DND-41 (cell line): ENCODE measurements at places on chromosomes 16 and 17.

DNA sequence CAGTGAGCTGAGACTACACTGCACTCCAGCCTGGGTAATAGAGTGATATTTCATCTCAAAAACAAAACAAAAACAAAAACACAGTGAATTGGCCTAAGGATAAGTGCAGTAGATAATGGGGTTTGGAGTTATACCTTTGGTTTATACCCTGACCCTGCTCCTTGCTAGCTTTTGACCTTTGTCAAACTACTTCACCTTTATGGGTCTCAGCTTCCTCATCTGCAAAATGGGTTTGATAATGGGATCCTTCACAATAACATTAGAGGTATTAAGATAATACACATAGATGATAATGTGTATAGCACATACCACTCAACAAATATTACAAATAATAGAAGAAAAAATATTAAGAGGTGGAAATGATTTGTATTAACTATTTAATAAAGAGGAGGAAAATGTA lies 85.9 kb downstream of the STXBP4 start:
- no peak for DNase-seq

- no peak for DNase-seq
Observed at GRCh38 chr17:66508896-66509844, 206.8 kb downstream of the PRKCA start.

DNA sequence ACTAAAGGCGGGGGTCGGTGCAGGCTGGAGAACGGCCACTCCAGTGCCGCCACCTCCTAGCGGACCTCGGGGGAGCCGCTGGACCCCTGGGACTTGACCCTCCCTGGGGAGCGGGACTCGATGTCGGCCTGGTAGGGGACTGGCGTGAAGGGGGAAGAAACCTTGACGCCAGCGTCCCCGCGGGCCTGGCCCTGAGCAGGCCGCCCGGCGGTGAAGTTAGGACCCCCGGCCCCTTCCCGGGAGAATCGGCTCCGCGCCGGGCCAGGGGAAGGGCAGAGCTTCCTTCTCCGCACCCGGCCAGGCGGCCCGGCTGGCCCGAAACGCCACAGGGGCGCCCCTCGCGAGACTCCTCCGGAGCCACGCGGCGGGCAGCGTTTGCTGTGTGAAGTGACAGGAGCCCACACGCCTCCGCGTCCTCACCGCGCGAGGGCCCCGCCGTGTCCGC lies 389 bp downstream of the DUS1L start:
- DNase-seq = peak; percentile 35

DNA sequence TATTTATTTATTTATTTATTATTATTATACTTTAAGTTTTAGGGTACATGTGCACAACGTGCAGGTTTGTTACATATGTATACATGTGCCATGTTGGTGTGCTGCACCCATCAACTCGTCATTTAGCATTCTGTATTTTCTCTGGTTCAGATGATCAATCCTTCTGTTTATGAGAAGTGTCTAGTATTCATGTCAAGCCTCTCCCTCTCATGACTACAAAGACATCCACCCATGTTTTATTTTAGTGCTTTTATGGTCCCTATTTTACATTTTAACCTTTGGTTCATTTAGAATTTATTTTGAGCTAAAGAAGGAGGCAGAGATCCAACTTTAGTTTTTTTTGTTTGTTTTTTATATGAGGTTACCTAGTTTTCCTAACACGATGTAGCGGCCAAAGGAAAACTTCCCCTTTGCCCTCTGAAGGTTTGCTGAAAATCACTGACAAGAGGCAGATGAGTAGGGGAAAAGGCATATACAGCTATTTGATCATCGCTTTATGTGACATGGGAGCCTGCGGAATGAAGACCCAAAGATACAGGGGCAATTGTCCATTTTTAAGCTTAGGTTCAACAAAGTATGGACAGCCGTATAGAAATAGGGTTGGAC lies 22.4 kb upstream of the AQP8 start:
- no peak for DNase-seq

DNA sequence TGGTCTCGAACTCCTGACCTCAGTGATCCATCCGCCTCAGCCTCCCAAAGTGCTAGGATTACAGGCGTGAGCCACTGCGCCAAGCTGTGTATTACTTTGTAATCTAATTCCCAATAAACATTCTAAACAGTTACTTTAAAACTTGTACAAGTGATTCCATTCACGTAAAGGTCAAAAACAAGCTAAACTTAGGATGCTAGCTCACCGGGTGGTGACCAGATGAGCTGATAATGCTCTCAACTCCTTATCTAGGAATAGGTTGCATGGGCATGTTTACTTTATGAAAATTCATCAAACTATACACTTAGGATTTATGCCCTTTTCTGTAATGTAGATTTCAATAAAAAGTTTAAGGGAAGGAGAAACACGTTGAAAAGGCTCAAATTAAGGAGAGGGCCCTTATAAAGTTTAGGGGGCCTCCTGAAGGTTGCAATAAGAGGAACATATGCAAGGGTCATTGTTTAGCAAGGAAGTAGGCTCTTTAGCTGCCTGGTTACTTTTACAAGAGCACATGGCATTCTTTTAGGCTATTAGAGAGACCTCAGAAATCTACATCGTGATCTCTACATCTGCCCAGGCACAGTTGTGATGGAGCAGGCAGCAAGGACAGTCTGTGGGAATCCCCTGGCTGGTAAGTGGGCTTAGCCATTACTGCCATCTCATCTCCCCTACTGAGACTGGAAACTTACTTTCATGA lies 13.3 kb downstream of the CDR2 start:
- DNase-seq = no peak

DNA sequence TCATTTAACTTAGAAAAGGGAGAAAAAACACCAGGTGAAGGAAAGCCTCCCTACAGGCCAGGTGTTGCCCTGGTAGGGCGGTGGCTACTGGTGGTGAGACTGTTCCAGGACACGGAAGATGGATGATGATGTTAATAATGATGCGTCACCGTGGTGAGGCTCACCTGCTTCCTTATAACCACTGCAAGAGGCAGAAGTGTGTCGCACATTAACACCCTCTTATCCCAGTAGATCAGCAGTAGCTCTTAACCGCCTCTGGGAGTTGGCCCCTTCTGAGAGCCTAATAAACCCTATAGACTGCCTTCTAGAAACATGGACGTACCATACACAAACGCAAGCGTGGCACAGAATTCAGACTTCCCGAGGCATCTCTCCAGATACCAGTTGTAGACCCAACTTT lies 7.8 kb downstream of the BFAR start:
- no peak for DNase-seq

DNA sequence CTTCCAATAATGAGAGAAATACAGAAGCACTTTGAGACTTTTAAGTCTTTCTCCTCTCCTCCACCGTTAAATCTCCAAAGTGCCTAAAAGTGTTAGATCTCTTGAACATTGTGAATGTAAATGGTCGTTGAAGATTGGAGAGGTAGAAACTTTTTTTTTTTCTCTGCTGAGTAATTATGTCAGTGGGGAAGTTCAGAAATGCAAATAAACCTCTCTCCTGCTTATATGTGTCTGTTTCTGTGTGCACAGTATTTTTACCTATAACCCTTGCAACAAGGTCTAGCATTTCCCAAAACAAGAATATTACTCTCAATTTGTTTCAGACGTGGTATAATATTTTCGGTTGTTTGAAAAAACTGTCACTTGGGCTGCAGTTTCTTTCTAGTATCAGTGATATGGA lies 833.6 kb upstream of the CDH8 start:
- no peak for DNase-seq

DNA sequence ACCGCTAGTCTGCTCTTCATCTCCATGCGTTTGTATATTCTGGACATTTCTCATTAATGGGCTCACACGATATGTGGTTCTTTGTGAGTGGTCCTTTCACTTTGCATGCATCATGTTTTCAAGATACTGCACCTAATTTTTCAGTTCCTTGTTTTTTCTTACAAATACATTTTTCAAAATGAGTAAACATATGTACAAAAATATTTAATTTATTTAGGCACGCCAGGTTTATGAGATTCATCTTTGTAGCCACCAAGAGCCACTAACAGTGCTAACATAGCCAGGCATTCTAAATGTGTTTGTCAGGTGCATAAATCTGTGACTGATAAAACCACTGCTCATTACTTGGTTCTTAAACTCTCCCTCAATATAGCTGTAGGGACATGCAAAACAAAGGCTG lies 375.3 kb downstream of the WWOX start:
- no peak for DNase-seq

DNA sequence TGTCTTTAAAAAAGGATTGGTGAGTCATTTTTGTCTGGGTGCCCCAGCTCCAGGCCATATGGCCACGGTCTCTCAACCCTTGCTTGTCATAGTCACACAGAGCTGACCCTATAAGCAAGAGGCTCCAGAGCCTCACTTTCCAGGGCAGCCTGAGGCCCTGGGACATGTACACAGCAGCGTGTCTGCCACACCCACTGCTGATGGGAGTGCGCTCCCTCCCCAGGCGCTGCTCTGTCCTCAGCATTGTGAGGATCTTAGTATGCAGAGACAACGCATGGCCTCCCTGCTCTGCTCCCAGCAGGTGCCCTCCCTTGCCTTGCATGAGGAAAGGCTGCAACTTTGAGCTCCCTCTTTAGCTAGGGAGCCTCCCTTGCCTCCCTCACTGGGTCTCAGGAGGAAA lies 80.8 kb upstream of the CRHR1 start:
- no peak for DNase-seq

DNA sequence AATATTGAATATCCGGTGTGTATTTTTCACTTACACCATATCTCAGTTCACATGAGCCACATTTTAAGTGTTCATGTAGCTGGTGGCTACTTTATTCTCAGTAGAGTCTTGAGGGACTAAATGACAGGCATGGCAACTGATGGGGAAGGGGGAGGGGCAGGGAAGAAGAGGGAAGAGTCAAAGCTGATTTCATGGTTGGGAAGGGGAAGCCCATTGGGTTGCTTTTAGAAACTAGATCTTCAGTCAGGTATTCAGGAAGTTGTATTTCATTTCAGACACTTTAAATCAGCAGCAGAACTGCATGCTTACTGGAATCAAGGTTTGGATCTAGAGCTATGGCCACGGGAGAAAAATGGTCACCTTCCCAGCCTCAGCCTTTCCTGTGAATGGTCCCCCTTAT lies 2.9 kb upstream of the WIPI1 start:
- no peak for DNase-seq

DNA sequence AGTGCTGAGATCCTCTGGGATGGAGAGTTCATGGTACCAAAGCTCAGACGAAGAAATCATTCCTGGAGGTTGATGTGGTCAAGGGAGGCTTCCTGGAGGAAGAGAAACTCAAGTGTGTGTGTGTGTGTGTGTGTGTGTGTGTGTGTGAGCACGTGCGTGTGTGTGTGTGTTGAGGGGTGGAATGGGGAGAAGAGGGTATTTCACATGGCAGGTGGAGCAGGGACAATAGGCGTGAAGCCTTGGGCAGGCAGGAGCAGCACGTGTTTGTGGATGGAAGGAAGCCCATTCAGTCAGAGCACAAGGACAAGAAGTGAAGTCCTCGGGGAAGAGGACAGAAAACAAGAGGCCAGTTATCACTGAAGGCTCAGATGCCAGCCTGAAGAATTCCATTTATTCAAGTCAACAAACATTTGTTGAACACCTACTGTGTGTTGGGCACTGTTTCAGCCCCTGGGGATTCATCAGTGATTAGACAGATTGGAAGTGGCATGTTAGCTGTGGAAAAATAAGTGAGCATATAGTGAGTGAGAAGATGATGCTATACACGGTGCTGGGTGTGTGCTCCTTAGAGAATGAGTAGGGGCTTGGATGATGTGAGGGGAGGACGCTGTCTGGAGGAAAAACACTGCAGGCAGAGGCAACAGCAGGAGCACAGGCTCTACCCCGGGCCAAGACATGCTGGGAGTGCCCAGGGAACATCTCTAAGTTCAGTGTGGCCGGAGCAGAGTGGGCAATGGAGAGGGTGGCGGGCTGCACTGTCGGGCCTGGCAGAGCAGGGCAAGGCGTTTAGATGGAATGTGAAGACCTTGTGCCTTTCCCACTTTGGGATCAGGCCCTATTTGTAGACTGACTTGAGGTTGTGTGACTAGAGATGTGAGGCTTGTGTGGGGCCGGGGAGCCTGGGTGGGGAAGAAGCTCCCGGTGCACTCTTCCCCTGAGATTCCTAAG lies 267.1 kb downstream of the CBLN1 start:
- DNase-seq = no peak

DNA sequence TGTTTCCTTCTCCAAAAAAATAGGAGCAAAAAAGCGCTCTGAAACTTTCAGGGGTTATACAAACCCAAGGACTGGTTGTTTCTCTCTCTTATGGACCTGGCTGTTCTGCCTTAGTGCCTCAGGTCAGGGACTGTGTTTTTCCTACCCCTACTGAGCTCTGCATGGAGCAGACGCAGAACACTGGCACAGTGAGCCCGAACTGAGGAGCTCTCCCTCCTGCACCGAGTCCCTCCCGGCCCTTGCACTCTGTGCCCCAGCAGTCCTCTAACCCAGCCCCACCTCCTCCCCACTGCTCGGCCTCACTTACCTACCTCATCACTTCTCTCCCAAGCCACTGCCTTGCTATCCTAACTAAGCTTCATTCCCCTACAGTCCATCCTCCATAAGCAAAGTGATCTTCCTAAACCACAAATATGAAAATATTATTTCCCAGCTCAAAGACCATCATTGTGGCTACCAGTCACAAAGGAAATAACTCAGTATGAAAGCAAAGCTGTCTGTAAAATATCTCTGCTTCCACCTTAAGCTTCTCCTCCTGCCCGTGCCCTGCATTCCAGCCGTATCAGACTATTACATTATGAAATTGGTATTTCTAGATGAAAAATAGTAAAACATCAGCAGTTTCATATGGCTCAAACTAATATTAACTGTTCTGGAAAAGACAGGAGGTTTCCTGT lies 13.6 kb downstream of the MEIOB start:
- DNase-seq = no peak

DNA sequence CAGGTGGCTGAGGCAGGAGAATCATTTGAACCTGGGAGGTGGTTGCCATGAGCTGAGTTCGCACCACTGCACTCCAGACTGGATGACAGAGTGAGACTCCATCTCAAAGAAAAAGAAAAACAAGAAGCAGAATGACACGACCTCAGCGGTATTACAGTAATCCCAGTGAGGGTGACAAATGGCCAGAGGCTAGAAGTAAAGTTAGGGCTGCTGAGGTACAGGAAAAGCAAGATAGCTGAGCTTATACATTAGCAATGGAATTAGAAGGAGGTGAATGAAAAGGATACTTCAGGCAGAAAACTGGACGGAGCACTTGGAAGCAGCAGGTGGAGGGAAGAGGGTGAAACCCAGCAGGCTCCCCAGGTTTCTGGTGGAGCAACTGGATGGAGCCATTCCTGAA lies 26.1 kb upstream of the AMZ2 start:
- DNase-seq = no peak

- no peak for DNase-seq
Observed at GRCh38 chr16:27226976-27227705, 23.8 kb downstream of the KDM8 start.

GRCh38 chr17:8680466-8681169 lies 50.1 kb upstream of the MYH10 start:
- no peak for DNase-seq

DNA sequence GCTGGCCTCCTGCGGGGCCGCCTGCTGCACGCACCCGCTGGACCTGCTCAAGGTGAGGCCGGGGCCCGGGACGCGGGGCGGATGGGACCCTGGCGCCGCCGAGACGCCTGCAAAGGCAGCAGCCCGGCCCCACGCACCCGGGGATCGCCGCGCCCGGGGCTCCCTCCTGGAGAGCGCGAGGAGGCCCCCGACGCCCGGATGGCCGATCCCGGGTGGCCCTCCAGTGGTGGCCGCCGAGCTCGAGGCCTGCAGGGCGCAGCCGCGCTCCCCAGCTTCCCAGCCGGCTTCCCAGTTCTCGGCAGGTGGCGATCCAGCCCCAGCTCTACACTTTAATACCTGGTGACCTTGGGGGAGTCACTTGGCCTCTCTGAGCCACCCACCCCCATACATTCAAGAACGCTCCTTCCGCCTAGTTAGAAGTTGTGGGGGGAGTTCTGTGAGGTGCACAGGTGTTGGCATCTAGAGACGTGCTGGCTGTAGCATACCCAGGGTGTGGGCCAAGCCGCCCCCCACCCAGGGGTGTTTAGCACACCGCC lies 452 bp downstream of the SLC25A10 start:
- DNase-seq = peak; percentile 39
